Adrenal gland (tissue), 19 donors: ENCODE measurements at places on chromosomes 16 and 17. TPM values are rescaled to one million over a fixed set of nuclear protein-coding genes. Genes with fewer than 3 reads are reported as not detected.

FBXL16 gene
- polyA plus RNA-seq = 18.3 TPM

DNA sequence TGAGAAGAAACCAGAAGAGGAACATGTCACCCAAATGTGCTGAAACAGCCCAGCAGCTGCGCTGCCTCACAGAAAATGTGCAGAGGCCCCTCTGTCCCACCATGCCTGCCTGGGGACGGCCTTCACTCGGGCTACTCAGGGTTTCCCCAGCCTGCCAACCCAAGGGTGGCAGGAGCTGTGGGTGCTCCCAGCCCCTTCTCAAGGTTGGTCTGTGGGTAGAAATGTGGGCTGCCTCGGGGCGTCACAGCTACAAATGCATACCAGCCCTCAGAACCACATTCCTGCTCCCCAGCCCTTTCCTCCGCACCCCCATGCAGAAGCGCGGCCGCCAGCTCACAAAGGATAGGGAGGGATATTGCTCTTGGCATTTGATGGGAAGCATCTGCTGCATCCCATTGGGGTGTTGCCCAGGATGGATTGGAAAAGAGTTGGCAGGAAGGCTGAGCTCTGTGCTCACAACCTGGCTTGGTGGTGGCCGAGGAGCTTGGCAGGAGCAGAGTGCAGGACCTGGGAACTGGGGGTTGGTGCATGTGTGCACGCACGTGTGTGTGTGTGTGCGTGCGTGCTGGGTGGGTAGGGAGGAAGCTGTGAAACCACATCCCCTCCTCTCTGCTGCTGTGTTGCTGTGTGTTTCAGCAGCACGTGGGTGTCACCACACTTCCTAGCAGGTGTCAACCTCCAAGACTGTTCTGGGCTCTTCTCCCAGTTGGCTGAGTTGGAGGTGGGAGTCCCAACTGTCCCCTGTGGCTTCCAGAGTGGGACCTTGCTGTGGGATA, 304.4 kb downstream of the SEC14L1 start:
- DNase-seq = no peak
- no peaks in the 10 kb centered on the region for H3K36me3 ChIP-seq
- H3K4me1 ChIP-seq = peaks cover 28% of the 10 kb centered on the region
- no peaks in the 10 kb centered on the region for H3K27me3 ChIP-seq
- no peak overlapping the region for H3K4me3 ChIP-seq
- peak overlapping the region; percentile 71 for H3K27ac ChIP-seq

CFAP97D1 gene
- polyA plus RNA-seq = not detected

DNA sequence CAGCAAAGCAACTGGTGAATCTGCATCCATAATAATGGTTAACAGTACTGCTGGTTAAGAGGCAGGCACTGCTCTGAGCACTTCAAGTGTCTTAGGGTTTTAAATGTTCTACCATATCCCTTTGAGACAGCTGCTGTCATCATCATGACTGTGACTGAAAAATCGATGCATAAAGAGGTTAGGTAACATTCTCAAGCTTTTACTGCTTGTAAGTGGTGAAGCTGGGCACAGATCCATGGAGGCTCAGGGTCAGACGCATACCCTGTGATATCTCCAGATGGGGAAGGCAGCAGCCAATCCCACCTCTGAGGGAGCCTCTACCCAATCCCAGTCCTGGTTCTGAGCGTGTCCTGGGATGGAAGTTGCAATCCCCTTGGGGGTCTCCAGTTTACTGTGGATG, 57.6 kb upstream of the SOX9 start:
- no peak for DNase-seq
- no peak overlapping the region for H3K4me3 ChIP-seq
- H3K27me3 ChIP-seq = no peaks in the 10 kb centered on the region
- no peaks in the 10 kb centered on the region for H3K36me3 ChIP-seq
- no peaks in the 10 kb centered on the region for H3K4me1 ChIP-seq

DNA sequence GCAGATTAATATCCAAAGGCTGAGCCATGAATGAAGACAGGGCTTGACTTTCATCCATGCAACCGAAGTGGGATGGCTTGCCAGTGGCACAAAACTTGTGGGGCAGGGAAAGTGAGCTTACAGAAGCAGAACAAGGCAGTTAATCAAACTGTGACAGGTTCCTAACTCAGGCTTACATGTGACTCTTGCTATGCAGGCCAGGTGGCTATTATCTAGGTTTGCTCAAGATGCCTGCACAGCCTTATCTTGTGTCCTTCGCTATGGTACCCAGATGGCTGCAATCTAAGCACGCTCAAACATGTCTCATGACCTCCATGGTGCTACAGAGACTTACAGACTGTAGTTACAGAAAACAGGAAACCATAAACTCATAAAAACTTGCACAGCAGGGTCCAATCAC, 8.6 kb upstream of the DNAH9 start:
- H3K36me3 ChIP-seq = no peaks in the 10 kb centered on the region
- DNase-seq = no peak
- H3K4me3 ChIP-seq = no peak overlapping the region
- no peak overlapping the region for H3K27ac ChIP-seq

- H3K27ac ChIP-seq = no peak overlapping the region
- peaks cover 9% of the 10 kb centered on the region for H3K4me1 ChIP-seq
- H3K4me3 ChIP-seq = no peak overlapping the region
- H3K27me3 ChIP-seq = no peaks in the 10 kb centered on the region
- no peaks in the 10 kb centered on the region for H3K36me3 ChIP-seq
Measured at GRCh38 chr16:57444711-57445110, 2.5 kb downstream of the CIAPIN1 start.

DNA sequence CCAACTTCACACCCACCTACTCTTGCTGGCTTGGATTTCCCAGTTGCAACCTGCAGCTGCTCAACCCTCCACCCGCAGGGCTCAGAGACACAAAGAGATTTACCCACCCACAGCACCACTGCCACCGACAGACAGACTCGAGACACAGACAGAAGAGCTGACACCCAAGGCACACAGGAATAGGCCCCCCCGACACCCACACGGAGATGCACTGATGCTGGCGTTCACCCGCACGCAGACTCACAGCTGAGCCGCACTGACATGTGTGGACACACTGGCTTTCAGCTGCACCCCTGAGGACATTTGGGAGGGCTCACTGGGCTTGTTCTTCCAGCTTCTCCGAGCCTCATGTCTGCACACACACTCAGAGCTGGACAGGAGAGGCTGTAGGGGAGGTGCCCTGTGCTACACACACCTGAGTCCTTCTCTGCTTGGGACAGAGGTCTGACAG, 8.2 kb downstream of the STX1B start:
- no peak overlapping the region for H3K27ac ChIP-seq
- H3K4me3 ChIP-seq = no peak overlapping the region
- no peak for DNase-seq
- peaks cover 14% of the 10 kb centered on the region for H3K4me1 ChIP-seq
- no peaks in the 10 kb centered on the region for H3K36me3 ChIP-seq

PMFBP1 gene
- polyA plus RNA-seq = 0.15 TPM

DNA sequence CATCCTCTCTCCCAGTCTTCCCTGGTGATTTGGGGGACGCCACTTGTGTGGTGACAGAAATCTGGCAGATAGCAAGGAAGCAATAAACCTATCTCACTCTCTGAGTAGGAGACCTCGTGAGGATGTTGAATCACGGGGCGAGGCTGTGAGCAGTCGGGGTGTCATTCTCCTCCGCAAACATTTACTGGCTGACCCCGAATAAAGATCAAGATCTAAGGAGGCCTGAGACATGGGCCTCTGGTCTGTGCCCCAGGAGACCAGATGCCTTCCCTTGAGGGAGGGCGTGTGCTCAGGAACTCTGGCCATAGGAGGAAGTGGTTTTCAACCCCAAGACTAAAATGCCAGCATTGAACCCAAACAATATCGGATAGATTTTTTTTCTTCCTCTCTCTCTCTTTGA, 53.1 kb downstream of the FOXL1 start:
- no peak for DNase-seq
- H3K4me1 ChIP-seq = no peaks in the 10 kb centered on the region
- H3K27ac ChIP-seq = no peak overlapping the region
- no peaks in the 10 kb centered on the region for H3K27me3 ChIP-seq
- no peaks in the 10 kb centered on the region for H3K36me3 ChIP-seq

GAS2L2 gene
- polyA plus RNA-seq = not detected

- no peaks in the 10 kb centered on the region for H3K4me1 ChIP-seq
- H3K27ac ChIP-seq = no peak overlapping the region
- no peaks in the 10 kb centered on the region for H3K36me3 ChIP-seq
- DNase-seq = no peak
Measured at GRCh38 chr17:71003736-71004135, 834.4 kb downstream of the KCNJ2 start.

- no peak for DNase-seq
- no peak overlapping the region for H3K4me3 ChIP-seq
- no peaks in the 10 kb centered on the region for H3K36me3 ChIP-seq
- no peak overlapping the region for H3K27ac ChIP-seq
- H3K27me3 ChIP-seq = no peaks in the 10 kb centered on the region
- no peaks in the 10 kb centered on the region for H3K4me1 ChIP-seq
Measured at GRCh38 chr16:70630960-70631745, 15.2 kb upstream of the IL34 start.

GRCh38 chr17:69357701-69358100, 30.8 kb upstream of the ABCA5 start:
- H3K36me3 ChIP-seq = no peaks in the 10 kb centered on the region
- no peaks in the 10 kb centered on the region for H3K27me3 ChIP-seq
- no peak overlapping the region for H3K4me3 ChIP-seq
- H3K27ac ChIP-seq = no peak overlapping the region
- no peak for DNase-seq

GRCh38 chr16:50742576-50743200, 802 bp downstream of the CYLD start:
- H3K4me3 ChIP-seq = peak overlapping the region; percentile 84
- no peaks in the 10 kb centered on the region for H3K27me3 ChIP-seq
- no peaks in the 10 kb centered on the region for H3K36me3 ChIP-seq
- DNase-seq = peak; percentile 71
- H3K27ac ChIP-seq = peak overlapping the region; percentile 93

GRCh38 chr17:70859829-70860228, 690.5 kb downstream of the KCNJ2 start:
- H3K27ac ChIP-seq = no peak overlapping the region
- no peaks in the 10 kb centered on the region for H3K4me1 ChIP-seq
- no peak for DNase-seq
- H3K4me3 ChIP-seq = no peak overlapping the region
- no peaks in the 10 kb centered on the region for H3K27me3 ChIP-seq

RNF157 gene
- polyA plus RNA-seq = 4.7 TPM

DNA sequence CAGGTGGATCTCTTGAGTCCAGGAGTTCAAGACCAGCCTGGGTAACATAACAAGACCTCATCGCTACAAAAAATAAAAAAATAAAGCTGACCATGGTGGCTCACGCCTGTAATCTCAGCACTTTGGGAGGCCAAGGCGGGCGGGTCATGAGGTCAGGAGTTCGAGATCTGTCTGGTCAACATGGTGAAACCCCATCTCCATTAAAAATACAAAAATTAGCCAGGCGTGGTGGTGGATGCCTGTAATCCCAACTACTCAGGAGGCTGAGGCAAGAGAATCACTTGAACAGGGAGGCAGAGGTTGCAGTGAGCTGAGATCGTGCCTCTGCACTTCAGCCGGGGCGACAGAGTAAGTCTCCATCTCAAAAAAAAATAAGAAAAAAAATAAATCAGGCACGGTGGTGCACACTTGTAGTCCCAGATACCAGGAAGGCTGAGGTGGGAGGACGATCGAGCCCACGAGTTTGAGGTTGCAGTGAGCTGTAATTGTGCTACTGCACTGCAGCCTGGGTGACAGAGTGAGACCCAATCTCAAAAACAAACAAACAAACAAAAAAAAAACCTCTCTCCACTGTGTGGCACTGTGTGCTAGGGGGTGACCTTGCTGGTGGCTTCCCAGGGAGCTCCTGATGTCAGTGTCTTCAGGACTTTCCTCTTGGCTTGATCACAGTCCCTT, 19.8 kb upstream of the MAPK3 start:
- H3K27me3 ChIP-seq = no peaks in the 10 kb centered on the region
- H3K4me3 ChIP-seq = no peak overlapping the region
- DNase-seq = no peak

PNMT gene
- polyA plus RNA-seq = 185 TPM

DNA sequence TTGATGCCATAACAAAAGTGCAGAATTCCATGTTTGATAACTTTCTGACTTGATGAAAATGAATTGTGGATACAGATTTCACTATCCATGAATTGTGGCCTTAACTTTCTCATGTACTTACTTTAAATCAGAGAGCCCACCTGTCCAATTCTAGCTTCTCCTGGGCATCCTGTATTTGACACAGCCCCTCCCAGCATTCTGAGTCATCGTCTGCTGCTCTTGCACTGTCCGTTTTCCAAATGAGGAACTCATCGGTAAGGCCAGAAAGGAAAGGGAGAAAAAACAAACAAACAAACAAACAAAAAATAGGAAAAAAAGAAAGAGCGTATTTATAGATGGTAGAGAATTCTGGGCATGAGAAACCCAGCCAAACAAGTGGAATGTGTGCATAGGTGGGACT, 361.6 kb downstream of the WWOX start:
- no peaks in the 10 kb centered on the region for H3K4me1 ChIP-seq
- H3K27ac ChIP-seq = no peak overlapping the region
- H3K4me3 ChIP-seq = no peak overlapping the region
- H3K27me3 ChIP-seq = no peaks in the 10 kb centered on the region
- H3K36me3 ChIP-seq = no peaks in the 10 kb centered on the region
- DNase-seq = no peak

PLEKHH3 gene
- polyA plus RNA-seq = 1.8 TPM

GRCh38 chr16:23164736-23165135, 15.5 kb upstream of the USP31 start:
- H3K27ac ChIP-seq = no peak overlapping the region
- no peak for DNase-seq
- H3K27me3 ChIP-seq = peaks cover 4% of the 10 kb centered on the region
- no peaks in the 10 kb centered on the region for H3K36me3 ChIP-seq

STX4 gene
- polyA plus RNA-seq = 225 TPM

DNA sequence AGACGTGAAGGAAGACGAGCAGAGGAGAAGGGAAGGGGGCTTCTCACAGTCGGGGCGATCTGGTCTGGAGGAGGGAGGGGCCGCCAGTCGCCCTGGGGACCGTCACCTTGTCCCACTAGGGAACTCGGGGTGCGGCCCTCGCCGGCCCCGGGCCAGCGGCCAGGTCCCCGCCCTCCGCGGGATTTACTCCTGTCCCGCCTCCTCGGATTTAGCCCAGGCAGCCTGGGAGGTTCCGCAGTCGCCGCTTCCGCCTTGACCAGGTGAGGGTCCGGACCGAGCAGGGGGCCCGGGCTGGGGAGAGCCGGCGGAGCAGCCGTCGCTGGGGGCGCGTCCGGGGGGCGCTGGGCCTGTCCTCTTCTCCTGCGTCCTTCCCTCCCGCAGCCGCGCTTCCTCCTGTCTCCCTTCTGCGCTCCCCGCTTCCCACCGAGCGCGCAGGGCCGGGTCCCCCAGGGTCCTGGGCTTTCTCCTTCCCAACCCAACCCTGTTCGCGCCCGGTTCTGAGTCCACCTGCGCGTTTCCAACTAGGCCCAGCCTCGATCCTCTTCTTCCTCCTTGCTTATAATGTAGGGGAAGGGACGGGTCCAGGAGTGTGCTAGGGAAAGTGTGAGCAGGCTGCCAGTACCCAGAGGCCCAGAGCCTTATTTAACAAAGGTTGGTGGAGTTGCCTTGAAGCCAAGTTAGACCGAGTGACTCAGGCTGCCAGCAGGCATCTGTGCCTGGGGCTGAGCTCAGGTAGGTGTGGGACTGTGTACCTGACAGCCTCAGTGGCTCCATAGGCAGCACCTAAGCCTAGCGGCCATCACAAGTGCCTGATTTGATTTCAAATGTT, at the start of gene TNK1:
Gene TNK1, plus strand, starts transcription at position 235 of the 829 bp plus-strand sequence. CDS start 1,838 bp downstream, outside the sequence.
- peaks cover 6% of the 10 kb centered on the region for H3K27me3 ChIP-seq
- H3K27ac ChIP-seq = no peak within 1 kb of the TSS
- peak; percentile 47 for DNase-seq
- peak within 1 kb of the TSS; percentile 8 for H3K4me3 ChIP-seq
- no peaks in the 10 kb centered on the region for H3K36me3 ChIP-seq
- H3K4me1 ChIP-seq = peaks cover 6% of the 10 kb centered on the region
